ENCODE measurements at places on chromosomes 1 and 21.

DNA sequence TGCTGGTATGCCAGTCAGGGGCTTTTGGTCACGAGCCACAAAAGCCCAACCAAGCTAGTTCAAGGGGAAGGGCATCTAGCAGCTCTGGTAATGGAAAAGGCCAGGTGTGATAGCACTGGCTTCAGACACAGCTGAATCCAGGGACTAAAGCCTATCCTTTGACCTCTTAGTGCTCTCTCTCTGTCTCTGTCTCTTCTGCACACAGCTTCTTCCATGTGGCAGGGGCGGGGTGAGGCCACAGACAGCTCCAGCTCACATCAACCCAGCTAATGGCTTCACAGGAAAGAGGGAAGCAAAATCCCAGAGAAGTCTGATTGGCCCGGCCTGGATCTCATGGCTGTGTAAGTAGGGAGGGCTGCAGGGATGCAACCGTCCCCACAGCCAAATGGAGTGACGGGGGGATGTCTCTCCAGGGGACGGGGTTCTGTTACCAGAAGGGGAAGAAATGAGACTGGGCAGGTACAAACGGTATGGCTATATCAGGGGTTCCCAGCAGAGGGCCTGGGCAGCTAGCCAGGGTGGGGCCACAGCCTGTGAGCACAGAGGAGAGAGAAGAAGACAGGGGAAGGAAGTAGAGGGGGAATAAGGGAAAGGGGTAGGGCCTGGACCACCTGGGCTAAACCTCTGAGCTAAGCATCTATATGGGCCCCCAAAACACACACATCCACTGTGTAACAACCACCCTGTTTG, 42.4 kb downstream of the FBXO2 start:
- no peak for DNase-seq

GRCh38 chr1:70961374-70961975, 86.1 kb downstream of the PTGER3 start:
- no peak for DNase-seq

DNA sequence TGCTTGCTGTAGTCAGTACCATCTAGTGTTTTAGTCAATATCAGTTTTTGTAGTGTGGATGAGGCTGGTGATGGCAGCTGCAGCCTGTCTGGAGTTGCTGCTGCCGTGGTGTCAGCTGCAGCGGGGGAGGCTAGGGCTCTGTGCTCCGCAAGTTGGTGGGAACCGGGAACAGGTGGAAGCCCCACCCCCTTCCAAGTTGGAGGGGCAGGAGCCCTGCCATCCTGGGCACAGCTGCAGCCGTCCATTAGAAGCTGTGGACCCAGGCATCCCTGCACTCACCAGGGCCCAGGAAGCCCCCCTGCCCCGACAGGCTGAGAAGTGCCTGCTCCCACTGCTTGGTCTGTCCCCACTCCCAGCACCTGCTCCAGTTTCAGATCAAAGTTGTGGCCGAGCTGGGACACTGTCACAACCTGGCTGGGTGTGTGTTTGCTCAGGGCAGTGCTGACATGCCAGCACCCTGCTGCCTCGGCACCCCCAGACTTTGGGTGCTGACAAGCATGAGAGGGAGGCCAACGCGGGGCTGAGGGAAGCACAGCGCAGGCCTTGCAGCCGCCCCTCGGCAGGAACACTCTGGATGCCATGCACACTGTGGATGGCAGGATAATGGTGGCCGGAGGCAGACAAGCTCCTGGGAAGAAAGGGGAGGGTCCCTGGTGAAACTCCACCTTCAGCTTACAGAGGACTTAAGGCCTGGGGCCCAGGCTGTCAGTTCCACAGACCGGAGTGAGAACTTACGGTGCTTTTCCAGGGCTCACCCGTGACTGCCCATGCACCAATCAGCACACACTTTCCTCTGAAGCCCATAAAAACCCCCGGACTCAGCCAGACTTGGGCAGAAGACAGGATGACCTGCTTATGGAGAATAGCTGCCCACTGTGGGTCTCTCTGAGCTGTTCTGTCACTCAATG, 86.9 kb downstream of the ADARB1 start:
- no peak for DNase-seq

DNA sequence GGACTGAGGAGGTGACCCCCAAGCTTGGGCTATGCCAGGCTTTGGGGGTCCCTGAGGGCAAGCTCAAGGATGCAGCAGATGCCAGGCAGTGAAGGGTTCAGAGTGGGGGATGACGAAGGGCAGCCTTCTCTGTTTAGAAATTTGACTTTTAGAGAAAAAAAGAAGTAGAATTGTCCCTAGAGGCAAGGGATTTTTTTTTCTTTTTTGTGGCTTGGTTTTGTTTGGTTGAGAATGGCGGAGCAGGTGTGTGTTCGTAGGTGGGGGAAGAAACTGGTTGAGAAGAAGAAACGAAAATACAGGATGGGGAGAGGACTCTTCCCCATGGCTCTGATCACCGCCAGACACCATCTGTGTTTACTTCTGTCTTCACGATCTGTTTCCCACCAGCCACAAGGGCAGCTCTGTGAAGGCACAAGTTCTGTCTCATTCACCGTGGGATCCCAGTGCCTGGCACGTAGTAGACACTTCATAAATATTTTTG, 8.2 kb downstream of the PLA2G5 start:
- no peak for DNase-seq

GRCh38 chr1:182259229-182259872, 132.2 kb downstream of the GLUL start:
- peak; percentile 63 for DNase-seq

- DNase-seq = no peak
Observed at GRCh38 chr1:59007429-59007819, 223.6 kb upstream of the JUN start.

- no peak for DNase-seq
Observed at GRCh38 chr1:167752219-167752985, 30.6 kb downstream of the MPZL1 start.

- DNase-seq = peak; percentile 7
Observed at GRCh38 chr1:175131095-175131494, 61.5 kb downstream of the KIAA0040 start.

GRCh38 chr1:92366040-92366395, 67.2 kb downstream of the RPAP2 start:
- DNase-seq = no peak

DNA sequence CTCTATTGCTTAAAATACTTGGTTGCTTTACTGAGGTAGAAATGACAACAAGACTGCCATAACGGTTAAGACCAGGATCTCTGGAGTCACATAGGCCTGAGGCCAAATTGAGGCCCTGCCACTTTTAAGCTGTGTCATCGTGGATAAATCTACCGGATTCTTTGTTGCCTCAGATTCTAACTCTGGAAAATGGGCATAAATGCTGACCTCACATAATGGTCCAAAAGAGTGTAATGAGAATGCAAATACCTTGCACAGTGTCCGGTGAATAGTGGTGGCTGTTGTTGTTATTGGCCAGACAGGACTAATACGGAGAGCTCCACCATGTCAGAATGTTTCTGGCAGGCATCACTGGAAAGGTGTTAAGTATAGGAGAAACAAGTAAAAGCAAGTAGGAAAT, 346.1 kb downstream of the LMO4 start:
- no peak for DNase-seq

DNA sequence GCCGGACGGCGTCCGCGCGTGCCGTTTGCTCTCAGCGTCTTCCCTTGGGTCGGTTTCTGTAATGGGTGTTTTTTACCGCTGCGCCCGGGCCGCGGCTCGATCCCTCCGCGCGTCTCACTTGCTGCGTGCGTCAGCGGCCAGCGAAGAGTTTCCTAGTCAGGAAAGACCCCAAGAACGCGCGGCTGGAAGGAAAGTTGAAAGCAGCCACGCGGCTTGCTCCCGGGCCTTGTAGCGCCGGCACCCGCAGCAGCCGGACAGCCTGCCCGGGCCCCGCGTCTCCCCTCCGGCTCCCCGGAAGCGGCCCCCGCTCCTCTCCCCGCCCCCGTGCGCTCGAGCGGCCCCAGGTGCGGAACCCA, 159.8 kb downstream of the RUNX1 start:
- DNase-seq = peak; percentile 51

- no peak for DNase-seq
Observed at GRCh38 chr1:39378377-39378776, 113.1 kb upstream of the BMP8A start.

DNA sequence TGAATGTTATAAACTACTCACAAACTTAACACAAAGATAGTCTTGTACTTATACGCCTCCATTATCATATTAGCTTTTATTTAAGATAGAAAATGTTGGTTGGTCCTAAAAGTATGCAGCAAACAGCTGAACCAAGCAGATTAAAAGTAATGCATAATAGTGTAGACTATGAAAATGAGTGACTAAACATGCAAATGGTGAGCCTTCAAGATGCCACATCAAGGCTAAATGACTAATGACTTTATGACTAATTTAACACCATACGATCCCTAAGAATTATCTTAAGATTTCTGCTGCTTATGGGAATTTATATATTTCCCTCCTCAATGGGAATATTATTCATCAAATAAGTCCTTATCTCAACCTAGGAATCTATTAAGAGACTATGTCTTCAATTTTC, 4.6 kb downstream of the GPATCH2 start:
- no peak for DNase-seq

DNA sequence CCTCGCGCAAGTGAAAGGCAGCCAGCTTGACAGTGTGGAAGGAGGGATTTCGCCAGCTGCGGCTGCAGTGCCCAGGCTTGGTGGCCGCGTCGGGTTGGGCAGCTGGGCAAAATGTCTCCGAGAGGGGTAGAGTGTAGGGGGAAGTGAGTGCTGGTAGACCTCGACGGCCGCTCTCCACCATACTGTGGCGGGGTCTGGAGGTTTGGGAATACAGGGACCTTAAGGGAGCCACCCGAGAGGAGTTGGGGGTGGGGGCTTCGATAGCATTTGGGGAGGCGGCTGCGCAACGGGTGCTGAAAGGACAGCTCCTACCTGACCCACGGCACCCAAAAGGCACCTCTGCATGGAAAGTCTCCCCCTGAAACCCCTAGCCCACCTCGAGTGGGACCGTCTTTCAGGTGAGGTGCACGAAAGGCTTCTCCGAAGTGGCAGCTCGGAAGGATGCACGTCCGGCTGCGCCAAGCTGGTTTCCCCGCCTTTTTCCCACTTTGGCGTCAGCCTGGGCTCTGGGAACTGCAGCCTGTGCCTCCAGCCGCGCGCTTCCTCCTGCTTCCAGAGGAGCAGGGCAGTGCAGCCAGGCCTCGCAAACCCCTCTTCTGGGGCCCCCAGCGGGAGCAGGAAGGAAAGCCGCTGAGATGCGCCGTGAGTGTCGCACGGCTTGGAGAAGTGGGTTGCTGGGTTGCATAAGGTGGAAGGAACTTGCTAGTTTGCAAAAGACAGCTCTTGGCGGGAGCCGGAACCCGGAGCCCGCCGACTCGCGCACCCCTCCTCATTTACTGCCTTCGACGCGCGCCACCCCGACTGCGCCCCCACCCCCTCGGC, 531 bp upstream of the HMGN2 start:
- peak; percentile 75 for DNase-seq

GRCh38 chr1:222390181-222390580, 157.7 kb downstream of the HHIPL2 start:
- no peak for DNase-seq

DNA sequence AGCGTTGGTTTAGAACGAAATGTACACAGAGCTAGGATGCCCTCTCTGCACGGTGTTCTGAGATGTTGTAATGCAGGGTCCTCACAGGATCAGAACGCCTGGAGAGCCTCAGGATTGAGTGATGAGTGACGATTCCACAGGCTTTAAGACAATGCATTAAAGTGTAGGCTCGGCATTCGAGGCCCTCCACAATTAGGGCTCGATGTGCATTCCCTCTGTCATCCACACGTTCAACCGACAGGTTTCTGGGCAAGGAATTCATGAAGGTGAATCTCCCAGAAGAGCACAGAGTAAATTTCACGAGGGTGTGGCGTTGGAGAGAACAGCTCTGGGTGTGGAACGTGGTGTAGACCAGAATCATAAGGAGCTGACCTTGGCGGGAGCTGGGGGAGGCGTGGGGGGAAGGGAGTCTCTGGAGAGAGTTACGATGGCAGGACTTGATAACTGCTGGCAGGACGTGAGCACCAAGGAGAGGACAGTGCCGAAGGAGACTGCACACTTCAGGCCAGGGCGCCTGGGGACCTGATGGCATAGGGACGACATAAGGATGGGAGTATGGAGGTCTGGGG, 51.0 kb upstream of the EFHD2 start:
- DNase-seq = no peak

- no peak for DNase-seq
Observed at GRCh38 chr1:3060601-3061551, 8.1 kb upstream of the PRDM16 start.

- no peak for DNase-seq
Observed at GRCh38 chr1:3836421-3836820, 20.6 kb downstream of the CEP104 start.

DNA sequence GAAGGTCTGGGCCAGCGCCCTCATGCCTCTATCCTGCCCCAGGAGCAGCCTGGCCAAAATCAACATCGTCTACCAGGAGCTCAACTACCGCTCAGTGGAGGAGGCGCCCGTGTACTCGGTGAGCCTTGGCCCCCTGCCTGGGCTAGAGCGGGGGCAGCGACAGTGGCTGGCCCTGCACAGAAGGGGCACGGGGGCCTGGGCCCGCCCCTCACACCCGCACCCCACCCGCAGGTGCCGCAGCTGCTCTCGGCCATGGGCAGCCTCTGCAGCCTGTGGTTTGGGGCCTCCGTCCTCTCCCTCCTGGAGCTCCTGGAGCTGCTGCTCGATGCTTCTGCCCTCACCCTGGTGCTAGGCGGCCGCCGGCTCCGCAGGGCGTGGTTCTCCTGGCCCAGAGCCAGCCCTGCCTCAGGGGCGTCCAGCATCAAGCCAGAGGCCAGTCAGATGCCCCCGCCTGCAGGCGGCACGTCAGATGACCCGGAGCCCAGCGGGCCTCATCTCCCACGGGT, 10.8 kb downstream of the SCNN1D start:
- DNase-seq = no peak

GRCh38 chr1:247386687-247387086, 29.3 kb upstream of the NLRP3 start:
- DNase-seq = peak; percentile 66

- DNase-seq = no peak
Observed at GRCh38 chr1:69824932-69825331, 257.2 kb downstream of the LRRC7 start.

DNA sequence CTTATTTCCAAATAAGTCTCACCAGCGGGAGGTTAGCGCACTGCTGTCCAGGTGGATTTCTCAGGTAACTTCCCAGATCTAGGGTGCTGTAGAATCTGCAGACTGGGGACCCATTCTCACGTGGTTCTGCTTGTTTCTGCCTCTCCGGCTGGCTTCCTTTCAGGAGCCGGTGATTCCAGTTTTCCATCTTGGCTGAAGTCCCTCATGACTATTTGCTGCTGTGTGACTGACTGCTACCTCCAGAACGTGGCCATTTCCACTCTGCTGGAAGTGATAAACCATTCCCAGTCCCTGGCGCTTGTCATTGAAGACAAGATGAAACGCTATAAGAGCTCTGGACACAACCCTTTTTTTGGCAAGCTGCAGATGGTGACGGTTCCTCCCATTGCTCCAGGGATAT, 76.0 kb downstream of the DOP1B start:
- DNase-seq = no peak

GRCh38 chr1:85571181-85571759, 9.3 kb upstream of the CCN1 start:
- no peak for DNase-seq

All from inflammatory macrophage treated with lipopolysaccharide for 1 hour (primary cell).